Subcutaneous preadipocyte (primary cell): ENCODE measurements at places on chromosomes 11 and 22. TPM values are rescaled to one million over a fixed set of nuclear protein-coding genes. Genes with fewer than 3 reads are reported as not detected.

The KRTAP5-1 gene
- not detected in 2 replicates for total RNA-seq

The TYR gene
- not detected in 2 replicates for total RNA-seq

The TBX1 gene
- total RNA-seq: 7.2 TPM in 1 of 2 replicates, not detected in the other

The SLC22A12 gene
- total RNA-seq: not detected in 2 replicates

The CLMP gene
- 162 and 189 TPM in 2 replicates for total RNA-seq

The VPREB1 gene
- total RNA-seq: not detected in 2 replicates

The FXYD6 gene
- not detected in 2 replicates for total RNA-seq

The ADORA2A gene
- 1.1 and 4.1 TPM in 2 replicates for total RNA-seq

The EHD1 gene
- 40.1 and 75.3 TPM in 2 replicates for total RNA-seq

The TRIM29 gene
- total RNA-seq: 0.20 and 1.1 TPM in 2 replicates

The BUD13 gene
- 9.9 and 15.8 TPM in 2 replicates for total RNA-seq

The SCGB1A1 gene
- not detected in 2 replicates for total RNA-seq

The ART5 gene
- total RNA-seq: not detected in 2 replicates
